Cerebellar nuclear complex (tissue), 1 donor: ENCODE measurements at places on chromosomes 11 and 22.

DNA sequence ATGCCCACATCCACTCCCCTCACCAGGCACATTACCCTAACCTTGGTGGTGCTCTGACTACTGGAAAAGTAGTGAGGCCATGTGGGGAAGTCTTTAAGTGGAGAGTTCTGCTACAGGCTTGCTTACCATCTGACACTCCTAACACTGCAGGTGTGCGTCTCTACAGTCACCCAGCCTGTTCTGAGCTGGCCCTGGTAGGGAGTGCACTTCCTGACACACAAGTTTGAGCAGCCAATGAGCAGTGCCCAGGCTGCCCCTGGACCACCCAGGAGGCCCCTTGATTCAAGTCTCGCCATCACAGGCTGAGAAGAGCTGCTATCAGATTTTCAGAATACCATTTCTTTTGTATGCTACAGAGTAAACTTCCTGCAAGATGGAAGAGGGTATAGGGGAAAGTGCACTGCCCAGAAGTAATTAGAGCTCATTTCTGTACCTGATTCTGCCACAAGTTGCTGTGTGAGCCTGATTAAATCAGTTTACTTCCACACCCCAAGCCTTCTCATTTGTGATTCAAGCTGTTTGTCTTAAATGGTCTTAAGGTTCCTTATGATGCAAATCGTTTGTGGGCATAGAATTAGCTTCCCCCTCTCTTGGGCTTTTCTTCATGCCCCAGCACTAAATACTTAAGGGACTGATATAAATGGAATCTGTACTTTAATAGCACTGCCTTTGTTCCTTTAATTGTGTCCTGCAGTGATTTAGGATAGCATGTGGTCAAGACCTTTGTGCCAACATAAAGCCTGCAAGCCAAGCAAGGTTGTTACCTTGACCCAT is 22.2 kb downstream of the OPCML start:
- no peak for DNase-seq

GRCh38 chr11:61609980-61610366 is 29.1 kb upstream of the SYT7 start:
- no peak for DNase-seq

- no peak for DNase-seq
Observed at GRCh38 chr11:128584253-128584652, 3.1 kb downstream of the ETS1 start.

DNA sequence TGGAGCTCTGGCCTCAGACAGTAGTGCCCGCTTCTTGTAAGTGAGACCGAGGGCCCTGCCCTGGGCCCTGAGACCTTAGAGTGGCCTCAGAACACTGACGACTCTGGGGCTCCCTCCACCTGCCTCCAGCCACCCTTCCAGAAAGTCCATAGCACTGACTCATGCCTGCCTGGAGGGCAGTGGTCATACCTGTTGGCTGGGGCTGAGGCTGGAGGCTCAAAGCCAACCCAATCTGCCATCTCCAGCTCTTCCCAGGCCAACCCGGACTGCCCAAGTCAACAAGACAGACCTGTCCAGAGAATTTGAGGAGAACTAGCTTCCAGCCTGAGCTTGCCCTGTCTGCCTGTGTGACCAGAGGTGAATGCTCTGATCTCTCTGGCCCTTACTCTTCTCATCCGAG is 66.9 kb upstream of the TTLL12 start:
- no peak for DNase-seq

- no peak for DNase-seq
Observed at GRCh38 chr11:43576803-43577521, 103.6 kb upstream of the HSD17B12 start.

DNA sequence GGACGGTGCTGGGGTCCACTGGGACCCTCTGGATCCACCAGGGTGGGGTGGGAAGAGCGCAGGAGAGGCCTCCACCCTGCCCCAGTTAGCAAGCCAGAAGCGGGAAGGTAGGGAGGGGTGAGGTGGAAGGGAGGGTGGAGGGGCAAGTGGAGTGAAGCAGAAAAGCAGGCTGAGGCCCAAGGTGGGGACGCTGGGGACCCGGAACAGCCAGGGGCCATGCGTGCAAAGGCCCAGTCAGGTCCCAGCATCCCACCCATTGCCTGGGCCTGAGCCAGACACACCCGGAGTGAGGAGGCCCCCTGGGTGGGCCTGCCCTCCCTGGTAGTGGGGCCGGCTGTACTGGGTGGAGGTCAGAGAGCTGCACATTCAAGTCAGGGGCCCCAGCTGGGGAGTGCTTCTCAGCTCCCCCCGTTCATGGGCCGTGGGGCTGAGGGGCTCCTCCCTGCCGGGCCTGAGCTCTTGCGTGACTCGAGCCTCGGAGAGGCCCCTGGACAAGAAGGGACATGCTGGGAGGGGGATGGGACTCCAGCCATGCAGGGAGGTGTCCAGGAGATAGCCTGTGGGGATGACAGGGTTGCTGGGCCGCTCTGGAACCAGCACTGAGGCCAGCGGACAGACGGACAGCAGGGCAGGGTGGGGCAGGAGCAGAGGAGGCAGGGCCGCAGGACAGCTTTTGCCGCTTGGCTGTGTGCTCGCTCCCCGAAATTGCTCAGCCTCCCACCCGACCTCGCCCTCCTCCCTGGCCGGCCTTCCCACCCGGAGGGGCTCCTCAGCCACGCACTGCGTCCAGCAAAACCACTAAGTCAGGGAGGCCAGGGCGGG is 7.7 kb downstream of the TNNT3 start:
- DNase-seq = no peak

GRCh38 chr11:73962101-73962705 is 11.4 kb downstream of the DNAJB13 start:
- no peak for DNase-seq

- DNase-seq = no peak
Observed at GRCh38 chr11:12497431-12497830, 120.1 kb downstream of the PARVA start.

- DNase-seq = no peak
Observed at GRCh38 chr11:15985860-15986139, 370.5 kb downstream of the SOX6 start.

DNA sequence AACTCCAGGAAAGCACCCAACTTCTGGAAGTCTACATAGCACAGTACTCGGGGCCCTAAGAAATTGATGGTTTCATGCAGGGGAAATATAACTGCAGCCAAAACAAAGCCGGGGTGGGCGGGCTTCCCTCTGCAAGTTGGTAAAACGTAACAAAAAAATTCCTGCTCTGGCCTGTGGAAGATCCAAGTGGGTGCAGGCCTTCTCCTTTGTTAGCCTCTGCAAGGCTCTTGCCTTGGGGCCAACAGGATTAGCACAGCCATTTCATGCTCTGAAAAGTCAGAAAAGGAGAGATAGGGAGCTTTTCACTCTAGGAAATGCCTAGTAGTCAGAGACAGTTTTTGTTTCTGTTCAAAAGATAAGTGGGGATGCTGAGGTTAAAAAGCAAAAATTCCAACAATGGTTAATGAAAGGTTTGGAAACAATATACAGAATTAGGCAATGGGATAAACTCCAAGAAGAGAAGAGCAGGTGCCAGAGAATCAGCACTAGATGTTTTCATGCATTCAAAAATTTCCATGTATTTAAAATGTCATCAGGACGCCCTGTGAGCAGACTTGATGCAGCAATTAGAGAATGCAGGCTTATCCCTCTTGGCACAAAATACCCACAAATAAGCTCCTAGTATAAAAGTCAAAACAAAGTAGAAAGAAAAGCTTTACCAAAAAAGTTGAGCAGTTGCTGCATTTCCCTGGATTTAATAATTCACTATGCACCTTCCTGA is 72.3 kb upstream of the CHRM4 start:
- no peak for DNase-seq

- DNase-seq = no peak
Observed at GRCh38 chr11:81197396-81197795, 1536.3 kb downstream of the FAM181B start.

- no peak for DNase-seq
Observed at GRCh38 chr11:36274414-36274813, 14.8 kb downstream of the COMMD9 start.

DNA sequence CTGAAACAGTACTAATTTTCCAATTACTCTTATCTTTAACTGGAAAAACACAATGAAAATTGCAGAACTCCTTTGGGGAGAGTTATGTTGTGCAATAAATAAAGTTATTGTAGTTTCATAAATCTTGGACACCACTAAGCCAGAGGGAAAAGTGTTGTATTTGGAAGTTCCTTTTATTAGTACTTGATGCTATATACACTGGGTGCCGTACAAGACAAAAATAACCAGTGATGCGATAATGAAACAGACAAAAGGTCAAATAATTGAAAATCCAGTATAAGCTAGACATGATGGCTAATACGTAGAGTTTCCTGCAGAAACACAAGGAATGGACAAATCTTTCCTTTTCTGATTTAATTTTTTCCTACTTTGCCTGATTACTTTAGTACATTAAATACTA is 541.1 kb downstream of the ETS1 start:
- no peak for DNase-seq

DNA sequence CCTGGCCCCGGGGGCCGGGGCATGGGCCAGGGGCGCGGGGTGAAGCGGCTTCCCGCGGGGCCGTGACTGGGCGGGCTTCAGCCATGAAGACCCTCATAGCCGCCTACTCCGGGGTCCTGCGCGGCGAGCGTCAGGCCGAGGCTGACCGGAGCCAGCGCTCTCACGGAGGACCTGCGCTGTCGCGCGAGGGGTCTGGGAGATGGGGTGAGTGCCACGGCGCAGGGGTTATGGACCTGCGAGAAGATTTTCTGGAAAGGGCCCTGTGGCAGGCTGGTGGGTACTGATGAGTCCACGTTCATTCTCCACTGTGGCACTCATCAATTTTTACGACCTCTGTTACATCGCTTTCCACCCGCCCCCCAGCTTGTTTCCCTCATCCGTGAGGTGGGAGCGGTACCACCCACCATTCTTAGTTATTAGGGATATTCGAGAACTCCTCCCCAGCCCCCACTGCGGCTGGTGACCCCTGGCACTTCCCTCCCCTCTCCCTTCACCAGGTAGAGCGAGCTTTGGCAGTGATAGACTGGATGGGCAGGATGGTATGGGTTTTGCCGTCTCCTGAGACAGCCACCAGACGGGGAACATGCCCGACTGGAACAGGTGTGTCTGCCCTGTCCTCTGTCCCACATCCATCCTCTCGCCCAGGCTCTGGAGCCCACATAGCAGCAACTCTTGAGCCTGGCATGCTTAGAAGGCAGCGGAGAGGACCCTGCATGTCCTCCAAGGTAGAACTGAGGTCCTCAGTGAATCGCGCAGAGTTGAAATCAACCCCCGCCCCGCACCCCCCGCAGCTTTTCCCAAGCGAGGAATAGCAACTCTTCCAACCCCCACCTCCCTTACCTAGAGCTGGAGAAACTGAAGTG is 562 bp downstream of the DGAT2 start:
- DNase-seq = no peak

DNA sequence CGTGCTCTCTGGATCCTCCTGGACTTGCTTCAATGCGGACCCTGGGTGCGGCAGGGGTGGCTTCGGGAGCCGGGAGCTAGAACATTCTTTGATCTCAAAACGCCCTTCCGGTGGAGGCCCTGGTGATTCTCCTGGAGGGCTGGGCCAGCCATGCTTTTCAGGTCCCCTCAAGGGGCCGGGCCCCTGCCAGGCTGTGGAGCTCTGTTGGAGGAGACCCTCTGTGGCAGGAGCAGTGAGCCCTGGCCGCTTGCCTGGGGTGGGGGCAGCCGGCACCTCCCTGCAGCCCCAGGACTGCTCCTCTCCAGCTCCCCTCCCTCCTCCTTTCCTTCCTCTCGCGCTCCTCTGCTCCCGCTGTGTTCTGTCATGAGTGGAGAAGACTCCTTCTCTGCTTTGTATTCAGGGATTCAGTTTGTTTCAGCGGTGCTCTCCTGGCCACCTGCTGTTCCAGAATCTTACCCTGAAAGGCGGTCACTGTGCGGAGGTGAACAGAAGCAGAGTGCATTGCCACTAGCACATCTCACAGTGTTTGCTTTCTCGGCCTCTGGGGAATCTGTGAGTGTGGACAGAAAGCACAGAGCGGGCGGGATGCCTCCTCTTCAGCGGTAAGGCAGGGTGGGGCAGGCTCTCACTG is 289.1 kb downstream of the TBC1D22A start:
- no peak for DNase-seq

GRCh38 chr11:128042290-128042751 is 545.0 kb downstream of the ETS1 start:
- no peak for DNase-seq

DNA sequence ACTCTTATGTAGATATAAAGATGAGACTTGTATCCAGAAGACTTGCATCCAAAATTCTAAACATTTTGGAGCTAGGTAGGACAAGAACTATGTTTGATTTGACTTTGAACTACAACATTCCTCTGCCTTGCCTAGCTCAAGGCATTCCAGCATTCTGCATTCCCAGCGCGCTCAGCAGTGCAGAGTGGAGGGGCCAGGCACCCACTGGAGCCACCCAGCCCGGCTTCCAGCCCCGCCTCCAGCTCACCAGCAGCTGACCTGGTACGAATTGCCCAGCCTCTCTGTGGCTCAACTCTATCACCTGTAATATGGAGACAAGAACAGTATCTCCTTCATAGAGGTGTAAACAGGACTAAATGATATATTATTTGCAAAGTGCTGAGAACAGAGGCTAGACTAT is 28.8 kb downstream of the PRDM10 start:
- no peak for DNase-seq

DNA sequence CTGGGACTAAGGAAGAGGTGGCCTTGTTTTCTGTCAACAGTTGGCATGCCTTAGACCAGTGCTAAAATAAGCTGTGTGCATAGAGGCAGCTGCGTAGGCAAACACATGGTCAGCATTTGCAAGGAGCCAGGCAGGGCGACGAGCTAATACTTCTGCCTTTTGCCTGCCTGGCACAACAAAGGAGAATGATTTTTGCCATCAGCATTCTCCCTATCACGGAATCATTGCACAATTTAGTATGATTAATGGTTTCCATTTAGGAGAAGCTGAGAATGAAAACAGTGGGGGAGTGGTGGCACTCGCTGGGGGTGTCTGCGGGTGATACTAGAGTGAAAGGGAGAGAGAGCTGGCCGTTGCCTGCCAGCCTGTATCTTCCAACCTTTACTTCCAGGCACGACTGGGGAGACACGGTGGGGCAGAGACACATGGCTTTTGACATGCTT is 336.0 kb downstream of the CADM1 start:
- peak; percentile 74 for DNase-seq

- DNase-seq = no peak
Observed at GRCh38 chr11:92154611-92155010, 70.0 kb upstream of the FAT3 start.
